ENCODE measurements at places on chromosomes 11 and 22.

- DNase-seq: peak; percentile 30
Measured at GRCh38 chr11:415640-416041, 842 bp upstream of the SIGIRR start.

DNA sequence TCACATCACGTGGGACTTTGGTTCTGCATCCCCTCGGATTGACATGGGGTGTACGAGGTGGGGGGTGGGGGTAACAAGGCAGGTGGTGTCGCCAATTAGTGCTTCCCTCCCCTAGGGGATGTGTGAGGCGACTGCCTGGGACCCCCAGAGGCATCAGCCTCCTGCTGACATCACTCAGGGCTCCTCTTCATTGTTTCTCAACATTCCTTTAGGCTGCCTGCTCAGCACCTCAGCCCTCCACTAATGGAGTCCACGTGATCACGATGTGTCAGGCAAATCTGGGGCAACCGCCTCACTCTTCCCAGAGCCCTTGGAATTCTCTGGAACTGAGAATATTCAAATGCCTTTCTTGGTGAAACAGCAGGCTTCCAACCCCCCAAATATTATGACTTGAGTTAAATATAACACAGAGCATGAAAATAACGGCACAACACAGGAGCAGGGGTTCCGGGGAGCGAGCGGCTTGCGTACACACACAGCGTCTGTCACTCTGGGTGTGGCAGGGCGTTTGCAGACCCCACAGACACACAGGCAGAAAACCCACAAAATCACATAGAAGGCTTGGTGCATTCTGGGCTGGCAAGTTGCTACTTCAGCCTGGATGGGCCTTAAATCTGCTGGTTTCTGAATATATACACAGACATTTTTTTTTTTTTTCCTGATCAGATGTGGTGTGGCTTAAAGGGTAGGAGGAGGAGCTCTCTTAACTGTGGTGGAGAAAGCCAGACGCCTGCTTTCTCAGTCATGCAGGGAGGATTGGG lies 170.1 kb upstream of the CADM1 start:
- DNase-seq: no peak

- DNase-seq: no peak
Measured at GRCh38 chr22:35183917-35184316, 73.4 kb upstream of the HMGXB4 start.

- DNase-seq: no peak
Measured at GRCh38 chr11:35064114-35064800, 74.7 kb upstream of the CD44 start.

GRCh38 chr22:48263431-48263765 lies 1500.9 kb downstream of the TBC1D22A start:
- DNase-seq: no peak

DNA sequence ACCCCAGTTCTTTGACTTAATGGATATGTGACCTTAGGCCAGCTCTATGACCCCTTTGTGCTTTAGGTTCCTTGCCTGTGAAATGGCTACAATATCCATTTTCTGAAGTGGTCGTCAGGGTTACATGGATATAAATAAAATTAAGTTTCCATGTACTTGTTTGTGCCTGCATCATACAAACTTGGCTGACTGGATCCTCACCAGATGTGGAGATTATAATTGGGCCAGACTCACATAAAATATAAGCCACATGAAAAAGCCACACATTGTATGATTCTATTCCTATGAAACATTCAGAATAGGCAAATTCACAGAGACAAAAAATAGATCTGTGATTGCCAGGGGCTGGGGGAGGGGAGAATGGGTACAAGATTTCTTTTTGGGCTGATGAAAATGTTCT lies 100.9 kb upstream of the USP47 start:
- DNase-seq: no peak

GRCh38 chr11:64074239-64074638 lies 38.5 kb downstream of the FLRT1 start:
- DNase-seq: no peak

DNA sequence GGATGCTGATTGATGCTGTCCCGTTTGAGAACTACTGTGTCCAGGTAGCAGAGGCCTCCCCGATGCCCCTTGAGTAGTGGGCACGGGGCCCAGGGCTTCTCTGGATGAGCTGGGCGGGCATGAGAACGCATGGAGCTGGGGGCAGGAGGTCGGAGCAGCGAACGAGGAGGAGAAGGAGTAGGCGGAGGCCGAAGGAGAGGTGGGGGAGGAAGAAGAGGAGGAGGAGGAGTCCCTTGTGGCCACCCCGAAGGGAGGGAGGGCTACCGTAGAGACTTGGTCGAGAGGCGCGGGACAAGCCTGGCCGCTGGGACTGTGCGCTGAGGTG lies 62.9 kb downstream of the CRYBB2 start:
- no peak for DNase-seq

- no peak for DNase-seq
Measured at GRCh38 chr11:79046366-79046765, 394.5 kb downstream of the TENM4 start.

DNA sequence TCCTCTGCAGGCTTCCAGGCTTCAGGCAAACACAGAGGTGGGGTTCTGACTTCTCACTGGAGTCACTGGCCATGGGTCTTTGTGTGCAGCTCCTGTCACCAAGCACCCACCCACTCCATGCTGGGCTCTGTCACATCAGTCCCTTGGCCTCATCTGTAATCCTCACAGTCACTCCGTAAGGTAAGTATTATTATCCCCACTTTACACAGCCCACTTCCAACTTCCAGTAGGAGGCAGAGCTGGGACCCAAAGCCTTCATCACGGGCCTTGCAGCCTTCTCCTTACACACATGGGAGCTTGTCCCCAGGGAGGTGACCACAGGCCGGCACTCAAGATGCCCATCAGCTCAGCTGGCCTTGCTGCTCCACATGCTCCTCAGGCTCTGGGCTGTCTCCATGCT lies 266.7 kb upstream of the B3GAT1 start:
- DNase-seq: no peak

GRCh38 chr22:49014227-49015201 lies 813.2 kb downstream of the BRD1 start:
- DNase-seq: no peak

GRCh38 chr11:110314366-110315095 lies 18.1 kb upstream of the RDX start:
- no peak for DNase-seq

GRCh38 chr11:64743591-64744543 lies at the start of gene RASGRP2:
TSS of gene RASGRP2 (minus strand) at chr11:64744142. CDS start at chr11:64742866, 1,276 bp downstream.
- peak; percentile 89 for DNase-seq

DNA sequence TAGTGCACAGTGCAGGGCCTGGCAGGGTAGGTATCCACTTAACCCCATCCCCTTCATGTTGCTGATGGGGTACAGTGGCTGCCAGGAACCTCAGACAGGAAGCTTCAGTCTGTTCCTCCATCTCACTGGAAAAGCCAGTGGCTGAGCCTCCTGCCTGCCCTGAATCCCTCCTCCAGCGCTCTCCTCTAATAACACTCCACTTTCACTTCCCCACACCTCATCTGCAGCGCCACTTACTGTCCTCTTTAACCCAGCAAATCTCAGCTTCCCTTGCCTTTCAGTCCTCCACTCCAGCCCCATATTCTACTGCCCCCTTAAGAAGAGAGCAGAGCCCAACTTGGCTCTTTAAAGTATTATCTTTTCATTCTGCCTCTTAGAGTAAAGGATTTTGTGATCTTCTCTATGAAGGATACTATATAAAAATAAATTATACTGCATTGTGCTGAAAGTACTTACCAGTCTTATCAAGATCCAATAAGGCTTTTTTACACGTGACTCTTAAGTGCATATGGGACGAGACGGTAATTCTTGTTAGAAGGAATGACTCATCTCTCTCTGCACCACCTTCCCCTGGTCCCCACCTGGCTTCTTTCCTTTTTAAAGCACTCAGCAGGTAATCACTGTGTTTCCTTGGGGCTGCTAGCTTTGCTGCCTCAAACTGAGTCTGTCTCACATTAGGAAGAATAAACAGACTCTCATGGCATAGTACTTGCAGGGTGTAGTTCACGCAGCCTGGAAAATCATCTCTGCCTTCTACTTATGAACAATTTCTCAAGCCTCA lies 238.0 kb upstream of the NARS2 start:
- DNase-seq: no peak

DNA sequence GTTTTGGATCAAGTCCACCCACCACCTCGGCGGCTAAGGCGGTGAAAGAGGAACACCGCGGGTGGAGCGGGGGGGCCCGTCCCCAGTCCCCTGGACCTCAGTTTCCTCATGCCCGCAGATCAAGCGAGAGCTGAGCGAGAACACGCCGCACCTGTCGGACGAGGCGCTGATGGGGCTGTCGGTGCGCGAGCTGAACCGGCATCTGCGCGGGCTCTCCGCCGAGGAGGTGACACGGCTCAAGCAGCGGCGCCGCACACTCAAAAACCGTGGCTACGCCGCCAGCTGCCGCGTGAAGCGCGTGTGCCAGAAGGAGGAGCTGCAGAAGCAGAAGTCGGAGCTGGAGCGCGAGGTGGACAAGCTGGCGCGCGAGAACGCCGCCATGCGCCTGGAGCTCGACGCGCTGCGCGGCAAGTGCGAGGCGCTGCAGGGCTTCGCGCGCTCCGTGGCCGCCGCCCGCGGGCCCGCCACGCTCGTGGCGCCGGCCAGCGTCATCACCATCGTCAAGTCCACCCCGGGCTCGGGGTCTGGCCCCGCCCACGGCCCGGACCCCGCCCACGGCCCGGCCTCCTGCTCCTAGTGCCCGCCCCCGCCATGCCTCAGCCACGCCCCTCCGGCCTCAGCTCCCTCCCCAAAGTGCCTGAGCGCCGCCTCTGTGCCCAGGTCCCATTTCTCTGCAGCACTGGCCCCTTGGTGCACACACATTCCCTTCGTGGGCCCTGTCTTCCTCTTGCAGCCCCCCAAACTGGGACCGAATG lies 12.7 kb downstream of the MAFF start:
- DNase-seq: peak; percentile 44

GRCh38 chr11:688681-689080 lies 6.3 kb downstream of the DEAF1 start:
- DNase-seq: no peak

- peak; percentile 53 for DNase-seq
Measured at GRCh38 chr22:45240104-45240809, 437 bp downstream of the KIAA0930 start.

GRCh38 chr11:65555693-65556231 lies 2.4 kb downstream of the LTBP3 start:
- no peak for DNase-seq

GRCh38 chr11:63978551-63979239 lies 4.3 kb downstream of the COX8A start:
- no peak for DNase-seq

DNA sequence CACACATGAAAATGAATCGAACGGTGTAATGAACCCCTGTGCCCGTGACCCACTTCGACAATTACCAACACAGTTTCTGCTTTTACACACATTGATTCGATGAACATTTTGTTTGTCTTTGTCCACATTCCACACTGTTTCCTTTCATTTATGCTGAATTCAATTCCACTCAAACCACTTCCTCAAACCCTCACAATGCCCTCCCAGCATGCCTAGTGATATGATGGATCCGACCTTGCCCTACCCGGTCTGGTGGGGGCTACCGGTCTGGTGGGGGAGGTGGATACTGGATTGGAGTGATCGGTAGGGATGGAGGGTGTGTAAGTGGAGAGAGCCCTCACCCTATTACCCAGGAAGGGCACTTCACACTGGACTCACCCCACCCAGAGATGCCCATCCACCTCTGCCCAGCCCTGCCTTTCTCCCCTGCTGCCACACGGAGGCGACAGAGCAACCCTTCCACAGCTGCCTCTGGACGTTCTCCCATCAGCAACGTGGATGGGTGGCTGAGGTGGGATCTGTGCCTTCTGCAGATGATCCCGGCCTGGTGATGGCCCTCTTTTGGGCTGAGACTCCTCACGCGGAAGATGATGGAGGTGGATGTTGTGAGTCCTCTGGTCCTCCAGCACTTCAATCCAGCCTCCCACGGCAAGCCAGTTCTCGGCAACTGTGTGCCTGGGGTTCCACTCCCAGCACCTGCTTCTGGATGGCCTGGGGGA lies 33.0 kb upstream of the P2RY2 start:
- DNase-seq: peak; percentile 63

GRCh38 chr11:91104237-91104636 lies 881.4 kb upstream of the CHORDC1 start:
- no peak for DNase-seq

- DNase-seq: no peak
Measured at GRCh38 chr11:14555818-14556217, 35.6 kb upstream of the PSMA1 start.

Measured in stimulated activated naive CD8-positive, alpha-beta T cell treated with anti-CD3 and anti-CD28 coated beads, Interleukin-15, amount 100 ng/mL, for 72 hours (primary cell).